ENCODE measurements at places on chromosomes 1 and 21. TPM values are rescaled to one million over a fixed set of nuclear protein-coding genes. Genes with fewer than 3 reads are reported as not detected.

DNA sequence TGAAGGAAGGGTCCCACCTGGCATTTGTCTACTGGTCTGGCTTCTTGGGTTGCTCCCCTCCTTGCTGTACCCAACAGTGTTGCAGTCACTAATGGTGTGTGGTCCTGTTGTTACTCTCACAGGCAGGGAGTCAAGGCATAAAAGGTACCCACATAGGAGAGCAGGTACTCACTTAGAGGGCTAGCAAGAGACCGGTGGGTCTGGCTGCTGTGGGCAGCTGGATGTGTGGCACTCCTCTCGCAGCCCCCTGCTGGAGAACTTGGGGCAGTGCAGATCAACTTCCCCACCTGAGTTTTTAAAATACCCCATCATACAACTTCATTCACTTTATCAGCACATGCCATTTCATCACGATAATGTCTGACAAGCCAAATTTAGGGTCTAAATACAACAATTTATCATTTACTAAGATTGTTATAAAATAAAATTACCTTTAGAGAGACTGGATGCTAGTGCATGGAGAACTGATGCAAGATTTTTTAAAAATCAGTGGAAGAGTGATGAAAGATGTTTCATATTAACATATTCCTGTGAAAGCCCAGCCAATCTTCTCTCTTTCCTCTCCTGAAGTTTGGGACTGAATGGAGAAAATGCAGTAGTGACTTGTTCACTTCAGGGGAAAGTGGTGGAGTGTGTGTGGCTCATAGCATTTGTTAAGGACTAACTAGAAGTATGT lies 42.8 kb downstream of the ACP6 start:
- H3K36me3 ChIP-seq: 0 out of 2 replicates have a peak, but pooled peaks cover 11% of the 10 kb centered on the region
- H3K27ac ChIP-seq: no peak overlapping the region
- DNase-seq: peak; percentile 13
- H3K27me3 ChIP-seq: no peaks in the 10 kb centered on the region

- H3K27ac ChIP-seq: no peak overlapping the region
- no peaks in the 10 kb centered on the region for H3K27me3 ChIP-seq
- H3K4me3 ChIP-seq: no peak overlapping the region
These were observed 12.3 kb downstream of the RAVER2 start for GRCh38 chr1:64757213-64757612.

A3GALT2 gene
- total RNA-seq: not detected

DNA sequence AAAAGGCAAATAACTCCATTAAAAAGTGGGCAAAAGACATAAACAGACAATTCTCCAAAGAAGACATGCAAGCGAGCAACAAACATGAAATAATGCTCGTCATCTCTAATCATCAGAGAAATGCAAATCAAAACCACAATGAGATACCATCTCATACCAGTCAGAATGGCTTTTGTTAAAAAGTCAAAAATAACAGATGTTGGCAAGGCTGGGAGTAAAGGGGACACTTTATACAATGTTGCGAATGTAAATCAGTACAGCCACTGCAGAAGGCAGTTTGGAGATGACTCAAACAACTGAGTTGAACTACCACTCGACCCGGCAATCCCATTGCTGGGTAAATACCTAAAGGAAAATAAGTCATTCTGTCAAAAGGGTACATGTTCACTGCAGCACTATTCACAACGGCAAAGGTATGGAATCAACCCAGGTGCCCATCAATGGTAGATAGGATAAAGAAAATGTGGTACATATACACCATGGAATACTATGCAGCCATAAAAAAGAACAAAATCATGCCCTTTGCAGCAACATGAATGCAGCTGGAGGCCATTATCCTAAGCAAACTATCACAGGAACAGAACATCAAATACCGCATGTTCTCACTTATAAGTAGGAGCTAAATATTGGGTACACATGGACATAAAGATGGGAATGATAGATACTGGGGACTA lies 25.9 kb downstream of the TSPAN2 start:
- H3K36me3 ChIP-seq: no peaks in the 10 kb centered on the region
- H3K27me3 ChIP-seq: no peaks in the 10 kb centered on the region
- peaks cover 10% of the 10 kb centered on the region for H3K4me1 ChIP-seq
- H3K27ac ChIP-seq: no peak overlapping the region

- no peaks in the 10 kb centered on the region for H3K27me3 ChIP-seq
- no peak for DNase-seq
- no peaks in the 10 kb centered on the region for H3K36me3 ChIP-seq
- H3K4me3 ChIP-seq: no peak overlapping the region
These were observed 121.6 kb downstream of the PTBP2 start for GRCh38 chr1:96843196-96843595.

DNA sequence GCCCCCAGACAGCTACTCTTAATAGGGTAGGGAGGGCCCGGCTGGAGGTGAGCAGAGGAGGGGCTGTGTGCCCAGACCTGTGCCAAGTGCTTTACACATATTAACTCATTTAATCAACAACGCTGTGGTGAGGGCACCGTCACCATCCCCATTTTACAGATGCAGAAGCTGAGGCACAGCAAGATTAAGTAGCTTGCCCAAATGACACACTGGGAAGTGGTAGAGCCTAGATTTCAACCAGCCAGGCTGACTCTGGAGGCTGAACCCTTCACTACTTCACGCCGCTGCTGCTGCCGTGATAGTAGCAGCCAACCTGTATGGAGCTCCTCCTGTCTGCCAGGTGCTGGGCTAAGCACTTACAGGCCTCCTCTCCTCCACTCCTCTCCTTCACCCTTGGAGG lies 127.2 kb downstream of the PTPRU start:
- H3K27ac ChIP-seq: no peak overlapping the region
- H3K36me3 ChIP-seq: no peaks in the 10 kb centered on the region
- H3K4me1 ChIP-seq: no peaks in the 10 kb centered on the region
- H3K27me3 ChIP-seq: no peaks in the 10 kb centered on the region
- no peak for DNase-seq
- H3K4me3 ChIP-seq: no peak overlapping the region

GRCh38 chr1:153746174-153746573 lies 18.3 kb downstream of the INTS3 start:
- peaks cover 37% of the 10 kb centered on the region for H3K36me3 ChIP-seq
- no peak overlapping the region for H3K27ac ChIP-seq
- no peak overlapping the region for H3K4me3 ChIP-seq
- no peaks in the 10 kb centered on the region for H3K27me3 ChIP-seq

SPATA21 gene
- total RNA-seq: not detected

PKNOX1 gene
- 12.7 TPM for total RNA-seq

RNASEL gene
- 2.9 TPM for total RNA-seq

OXCT2 gene
- total RNA-seq: 3.7 TPM

DNA sequence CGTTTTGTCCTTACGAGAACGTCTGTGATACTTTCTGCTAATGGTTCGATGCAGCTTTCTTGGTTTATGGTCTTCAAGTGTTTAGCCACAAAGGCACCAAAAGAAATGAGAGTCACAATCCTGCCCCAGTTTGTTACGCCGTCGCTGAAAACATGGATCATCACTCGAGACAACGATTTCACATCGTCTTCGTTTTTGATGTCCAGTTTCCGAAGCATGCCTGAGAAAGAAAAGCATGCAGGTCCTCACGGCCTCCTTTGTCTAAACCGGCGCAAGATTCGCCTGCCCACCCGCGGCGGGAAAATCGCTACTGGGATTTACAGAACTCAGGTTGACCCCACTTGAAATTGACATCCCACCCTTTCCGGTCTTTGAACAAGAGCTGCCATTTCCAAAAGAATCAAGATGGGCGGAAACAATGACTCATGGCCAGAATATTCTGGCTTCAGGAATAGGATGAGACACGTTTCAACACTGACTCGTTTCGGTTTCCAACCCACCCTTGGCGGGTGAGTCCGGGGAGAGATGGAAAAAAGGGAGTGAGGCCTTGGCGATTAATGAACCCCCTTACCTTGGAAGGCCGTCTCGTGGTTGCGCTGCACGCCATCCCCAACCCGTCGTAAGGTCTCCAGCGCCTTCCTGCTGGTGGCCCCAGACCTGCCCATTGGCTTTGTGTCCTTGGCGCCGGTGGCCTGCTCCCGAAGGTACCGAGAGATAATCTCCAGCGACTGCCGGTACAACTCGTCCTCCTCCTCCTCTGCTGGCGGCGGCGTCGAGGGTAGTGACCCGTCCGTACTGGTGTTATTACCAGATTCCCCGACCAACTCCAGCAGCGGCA lies 919 bp downstream of the MCL1 start:
- no peaks in the 10 kb centered on the region for H3K27me3 ChIP-seq
- peaks cover 26% of the 10 kb centered on the region for H3K4me1 ChIP-seq
- DNase-seq: no peak
- H3K27ac ChIP-seq: peak overlapping the region; percentile 92
- peak overlapping the region; percentile 80 for H3K4me3 ChIP-seq
- H3K36me3 ChIP-seq: peaks cover 35% of the 10 kb centered on the region

GNG12 gene
- 49.6 TPM for total RNA-seq
